ENCODE measurements at places on chromosomes 5 and 9.

DNA sequence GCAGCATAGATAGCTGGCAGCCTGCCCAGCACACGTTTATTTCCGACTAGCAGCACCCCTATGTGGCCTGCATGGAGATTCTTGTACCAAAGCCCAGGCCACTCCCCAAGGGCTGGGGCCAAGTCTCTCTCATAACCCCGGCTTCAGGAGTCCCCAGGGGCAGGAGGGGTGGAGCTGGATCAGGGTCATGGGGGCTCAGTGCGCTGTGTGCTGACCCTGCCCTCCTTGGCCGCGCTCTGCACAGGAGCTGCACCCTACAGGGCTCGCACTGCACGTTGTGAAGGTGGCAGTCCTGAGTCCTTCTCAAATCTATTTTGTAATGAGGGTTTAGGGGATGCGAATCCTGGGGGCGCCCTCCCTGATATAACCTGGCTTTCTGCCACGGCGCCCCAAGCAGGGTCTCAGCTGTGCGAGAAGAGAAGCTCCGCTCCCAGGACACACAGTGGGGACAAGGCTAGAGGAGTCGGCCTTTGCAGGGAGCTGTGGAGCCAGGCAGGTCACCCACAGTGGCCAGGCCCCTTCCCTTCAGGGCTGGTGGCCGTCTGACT lies 28.6 kb downstream of the NKD2 start:
- no peak for DNase-seq

- DNase-seq = peak; percentile 58
Observed at GRCh38 chr9:97984188-97985057, 1.3 kb downstream of the ANP32B start.

GRCh38 chr9:89351584-89352300 lies 33.4 kb downstream of the SECISBP2 start:
- no peak for DNase-seq

DNA sequence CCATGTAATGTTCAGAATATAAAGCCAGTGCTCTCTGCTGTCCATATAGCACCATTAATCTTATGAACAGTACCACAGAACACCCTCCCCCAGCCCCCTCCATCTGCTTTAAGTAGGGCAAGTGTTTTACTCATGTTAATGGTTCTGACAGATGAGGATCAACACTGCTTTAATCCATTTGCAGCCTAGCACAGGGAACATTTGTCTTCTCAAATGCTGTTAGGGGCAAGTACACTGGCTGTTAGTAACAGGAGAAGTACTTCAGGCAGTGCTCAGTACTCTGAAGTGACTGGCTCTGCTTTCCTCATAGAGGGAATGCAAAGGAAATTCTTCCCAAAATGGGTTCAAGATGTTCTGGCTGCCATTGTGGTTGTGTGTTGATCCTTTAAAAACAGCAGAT lies 202.6 kb downstream of the DCP2 start:
- DNase-seq = no peak

DNA sequence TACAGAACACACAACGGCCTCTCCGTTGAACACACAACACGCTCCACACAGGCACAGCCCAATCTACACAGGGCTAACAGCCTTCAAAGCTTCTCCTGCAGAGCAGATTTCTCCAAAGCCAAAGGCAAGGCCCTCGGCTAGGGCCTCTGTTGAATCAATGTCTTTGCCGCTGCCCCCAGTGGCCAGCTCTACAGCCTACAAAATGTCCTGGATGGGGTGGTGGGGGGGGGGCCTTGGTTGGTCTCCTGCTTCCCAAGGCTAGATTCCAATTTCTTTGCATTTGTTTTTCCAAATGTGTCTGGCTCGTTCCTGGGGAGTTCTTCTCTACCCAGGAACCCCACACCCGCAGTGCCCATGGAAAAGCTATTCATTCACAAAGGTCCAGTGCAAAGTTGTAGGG lies 167.2 kb downstream of the PAX5 start:
- DNase-seq = no peak
